Epithelial cell of prostate (primary cell): ENCODE measurements at places on chromosomes 5 and 9.

GRCh38 chr5:158305861-158306260 is 446.9 kb upstream of the CLINT1 start:
- no peak for DNase-seq

GRCh38 chr9:113446323-113446740 is 17.2 kb upstream of the RGS3 start:
- no peak for DNase-seq

- no peak for DNase-seq
Observed at GRCh38 chr9:127931092-127931881, 710 bp upstream of the PIP5KL1 start.

GRCh38 chr9:130598188-130598587 is 18.8 kb downstream of the FUBP3 start:
- DNase-seq = no peak

- DNase-seq = no peak
Observed at GRCh38 chr9:128323791-128324190, 1.2 kb downstream of the COQ4 start.

DNA sequence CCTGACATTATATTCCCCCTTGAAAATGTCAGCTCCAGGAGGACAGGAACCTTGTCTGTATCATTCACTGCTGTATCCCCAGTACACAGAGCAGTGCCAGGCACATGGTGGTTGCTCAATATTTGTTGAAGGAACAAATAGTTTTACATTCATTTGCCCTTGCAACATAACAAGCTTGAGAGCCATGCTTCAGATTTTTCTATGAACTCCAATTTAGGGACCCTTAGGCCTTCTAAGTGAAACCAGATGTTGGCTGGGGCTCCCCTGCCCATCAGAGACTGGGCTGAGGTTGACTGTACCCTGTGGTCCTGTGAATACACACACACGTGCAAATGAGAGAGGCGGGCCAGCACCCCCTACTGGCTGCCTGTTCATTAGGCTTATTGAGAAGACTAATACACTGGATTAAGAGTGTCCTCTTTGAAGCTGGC is 214.9 kb upstream of the WWC1 start:
- DNase-seq = no peak

DNA sequence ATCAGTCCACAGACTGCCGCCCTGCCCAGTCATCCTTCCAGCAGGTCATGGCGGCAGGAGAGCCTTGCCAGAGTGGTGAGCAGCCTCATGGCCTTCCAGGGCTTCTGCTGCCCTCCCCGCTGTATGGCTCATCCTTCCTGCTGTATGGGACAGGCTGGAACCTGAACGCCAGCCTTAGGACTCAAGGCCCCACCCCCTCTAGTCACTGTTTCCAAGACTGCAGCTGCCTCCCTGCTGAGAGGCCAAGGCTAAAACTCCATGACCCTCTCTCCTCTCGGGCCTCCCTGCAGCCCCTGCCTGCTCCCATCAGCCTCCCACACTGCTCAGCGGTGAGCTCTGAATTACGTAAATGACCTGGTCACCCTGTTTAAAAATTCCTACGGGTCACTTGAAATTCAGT is 227.5 kb downstream of the AGTPBP1 start:
- peak; percentile 54 for DNase-seq

DNA sequence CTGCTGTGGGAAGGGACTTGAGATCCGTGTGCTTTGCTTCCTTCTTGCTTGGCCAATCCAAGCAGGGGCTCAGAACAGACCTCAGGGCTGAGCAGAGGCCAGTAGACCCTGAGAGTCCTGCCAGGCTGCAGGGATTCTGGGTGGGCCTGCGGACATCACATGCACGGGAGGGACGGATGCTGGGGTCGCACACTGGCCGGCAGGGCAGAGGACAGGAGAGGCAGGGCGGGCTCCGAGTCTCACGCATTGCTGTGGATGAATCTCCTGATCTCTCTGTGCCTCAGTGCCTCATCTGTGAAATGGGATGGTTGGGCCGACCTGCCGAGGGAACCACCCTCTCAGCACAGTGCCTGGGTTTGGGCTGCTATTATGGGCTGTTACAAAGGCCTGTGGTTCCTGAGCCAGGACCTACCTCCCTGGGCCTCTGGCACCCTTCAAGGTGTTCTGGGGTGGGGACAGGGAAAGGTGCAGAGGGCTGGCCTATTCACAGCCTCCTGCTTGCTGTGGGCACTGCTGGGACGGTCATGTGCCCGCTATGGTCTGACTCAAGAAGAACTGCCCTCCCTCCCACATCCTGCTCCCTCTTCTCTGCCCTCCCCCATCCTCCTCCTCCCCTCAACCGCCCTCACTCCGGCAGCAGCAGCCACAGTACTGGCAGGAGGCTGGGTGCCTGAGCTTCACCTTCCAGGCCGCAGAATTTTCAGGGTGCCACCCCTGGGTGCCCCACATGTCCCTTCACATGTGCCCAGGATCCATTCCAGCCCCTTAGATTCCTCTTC is 43.3 kb downstream of the NCS1 start:
- DNase-seq = no peak

GRCh38 chr5:178454303-178454702 is 135.9 kb downstream of the COL23A1 start:
- no peak for DNase-seq

GRCh38 chr9:76626141-76626540 is 138.1 kb upstream of the PCA3 start:
- DNase-seq = no peak

GRCh38 chr5:17196697-17197096 is 20.7 kb upstream of the BASP1 start:
- no peak for DNase-seq

DNA sequence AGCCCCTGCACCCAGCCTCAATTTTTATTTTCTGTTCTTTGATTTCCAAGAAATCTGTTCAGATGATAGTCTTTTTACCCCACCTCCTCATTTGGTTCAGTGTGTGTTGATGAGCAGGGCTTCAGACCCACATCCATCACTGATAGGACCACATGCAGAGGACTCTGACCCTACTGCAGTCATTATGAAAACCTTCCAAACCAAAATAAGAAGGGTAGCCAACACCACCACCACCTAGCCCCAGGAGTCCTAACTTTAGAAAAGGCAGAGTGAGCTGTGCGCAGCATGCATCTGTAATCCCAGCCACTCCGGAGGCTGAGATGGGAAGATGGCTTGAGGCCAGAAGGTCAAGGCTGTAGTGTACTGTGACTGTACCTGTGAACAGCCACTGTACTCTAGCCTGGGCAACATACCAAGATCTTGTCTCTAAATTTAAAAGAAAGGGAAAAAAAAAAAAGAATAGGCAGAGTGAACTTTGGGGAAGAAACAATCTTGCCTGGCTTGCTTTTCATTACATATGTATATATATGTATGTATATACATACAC is 13.0 kb downstream of the CDKN2AIPNL start:
- no peak for DNase-seq

GRCh38 chr9:136799079-136799853 is 3.1 kb downstream of the CCDC183 start:
- no peak for DNase-seq

GRCh38 chr9:82022121-82022520 is 33.5 kb downstream of the SPATA31D1 start:
- no peak for DNase-seq

DNA sequence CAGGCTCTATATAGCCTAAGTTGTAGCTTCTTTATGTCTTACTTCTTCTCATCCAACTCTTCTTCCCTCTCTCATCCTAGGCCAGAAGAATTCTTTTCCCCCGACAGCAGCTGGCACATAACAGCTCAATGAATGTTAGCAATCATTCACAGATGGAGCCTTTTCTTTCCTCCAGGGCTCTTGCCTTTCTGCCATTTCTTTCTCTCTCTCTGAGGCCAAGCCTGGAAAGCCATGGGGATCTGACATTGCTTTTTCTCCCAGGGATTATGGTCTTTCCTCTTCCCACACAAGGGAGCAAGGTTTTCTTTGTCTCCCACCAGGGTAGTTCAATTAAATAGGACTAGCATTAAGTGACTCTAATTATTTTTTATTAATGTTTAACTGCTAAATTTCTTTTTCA is 20.5 kb downstream of the SMIM15 start:
- DNase-seq = no peak

DNA sequence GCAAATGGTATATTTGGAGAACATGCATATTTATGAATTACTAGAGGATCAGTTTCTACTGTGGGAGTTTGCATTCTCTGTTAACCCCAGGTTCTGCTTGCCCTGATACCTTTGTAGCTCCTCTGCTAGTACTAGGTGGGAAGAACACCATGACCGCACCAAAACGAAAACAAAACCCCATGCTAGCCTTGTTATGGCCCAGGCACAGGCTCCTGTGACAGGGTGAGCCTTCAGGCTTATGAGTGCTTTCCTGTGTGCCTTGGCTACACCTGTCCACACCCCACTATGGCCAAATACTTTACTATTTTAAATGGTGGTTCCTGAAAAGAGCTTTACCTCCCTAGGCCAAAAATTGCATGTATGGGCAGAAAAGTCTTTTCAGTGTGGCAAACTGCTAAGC is 94.8 kb downstream of the PPIC start:
- no peak for DNase-seq

DNA sequence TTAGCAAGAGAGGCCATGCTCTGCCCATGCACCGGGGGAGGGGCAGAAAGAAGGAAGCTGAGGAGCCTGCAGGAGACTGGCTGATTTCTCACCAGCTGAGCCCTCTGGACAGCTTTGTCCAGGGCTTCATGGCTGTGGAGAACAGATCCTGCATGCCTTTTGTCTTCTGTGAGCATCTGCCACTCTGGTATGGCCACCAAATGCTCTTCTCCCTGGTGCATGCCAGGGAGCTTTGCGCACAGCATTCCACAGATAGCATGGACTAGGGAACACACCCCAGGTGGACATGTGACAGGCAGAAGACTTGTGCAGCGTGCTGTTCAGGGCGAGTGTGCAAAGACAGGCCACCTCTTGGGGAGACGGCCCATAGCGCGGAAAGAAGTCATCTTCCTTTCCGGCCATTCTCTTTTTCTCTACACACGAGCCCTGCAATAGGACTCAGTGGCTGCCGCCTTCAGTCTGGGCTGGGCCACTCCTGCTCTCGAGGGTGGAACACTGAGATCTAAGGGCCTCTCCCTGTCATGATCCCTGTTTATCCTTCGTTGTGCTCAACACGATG is 56.7 kb downstream of the GADD45G start:
- DNase-seq = no peak

DNA sequence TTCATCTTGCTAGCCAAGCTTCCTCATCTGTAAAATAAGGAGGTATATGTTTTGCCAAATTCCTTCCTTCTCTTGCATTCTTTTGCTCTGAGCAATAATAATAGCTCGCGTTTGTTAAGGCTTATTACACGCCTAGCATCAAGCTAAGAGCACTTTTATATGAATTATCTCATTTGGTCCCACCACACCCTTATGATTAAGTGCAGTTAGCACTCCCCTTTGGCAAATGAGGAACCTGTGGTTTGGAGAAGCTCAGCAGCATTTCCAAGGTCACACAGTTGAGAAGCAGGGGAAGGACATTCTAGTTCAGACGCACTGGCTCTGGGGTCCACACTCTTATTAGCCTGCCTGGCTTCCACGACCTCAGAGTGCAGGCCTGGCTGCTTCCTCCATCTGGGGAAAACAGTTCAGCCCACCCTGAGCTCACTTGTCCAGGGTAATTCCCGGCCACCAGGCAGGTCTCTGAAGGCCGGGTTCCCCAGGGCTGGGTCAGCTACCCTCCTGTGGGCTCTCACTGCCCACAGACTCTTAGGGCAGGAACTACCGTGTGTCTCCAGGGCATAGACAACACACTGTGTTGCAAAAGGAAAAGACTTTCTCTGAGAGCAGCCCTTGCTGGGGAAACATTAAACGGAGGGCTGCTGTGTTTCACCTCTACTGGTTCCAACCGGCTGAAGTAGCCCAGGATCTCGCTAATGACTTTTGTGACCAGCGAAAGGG is 9.9 kb upstream of the FBP1 start:
- peak; percentile 29 for DNase-seq

- DNase-seq = no peak
Observed at GRCh38 chr5:42542106-42542505, 118.9 kb downstream of the GHR start.

DNA sequence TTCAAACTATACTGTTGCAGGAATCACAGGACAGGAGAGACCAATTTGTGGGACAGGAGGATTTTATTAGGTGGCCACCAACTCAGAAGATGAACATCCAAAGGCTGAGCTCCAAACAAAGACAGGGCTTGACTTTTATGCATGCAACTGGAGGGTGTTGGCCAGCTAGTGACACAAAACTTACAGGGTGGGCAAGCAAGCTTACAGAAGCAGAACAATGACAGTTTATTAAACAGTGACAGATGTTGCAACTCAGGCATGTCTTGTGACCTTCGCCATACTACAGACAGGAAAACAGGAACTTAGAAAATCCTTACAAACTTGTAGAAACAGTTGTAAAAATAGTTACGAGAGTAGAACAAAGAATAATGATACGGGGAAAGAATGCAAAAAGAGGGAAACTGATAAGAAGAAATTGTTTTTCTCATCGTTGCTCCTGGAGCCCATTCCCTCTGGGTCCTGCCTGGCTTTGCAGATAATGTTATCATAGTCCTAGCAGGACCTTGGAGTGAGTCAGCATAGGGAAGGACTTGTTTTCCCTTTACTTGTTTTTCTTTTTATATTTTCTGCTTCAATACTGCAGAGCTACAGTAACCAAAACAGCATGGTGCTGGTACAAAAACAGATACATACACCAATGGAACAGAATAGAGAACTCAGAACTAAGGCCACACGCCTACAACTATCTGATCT is 2083.0 kb upstream of the ACO1 start:
- DNase-seq = no peak

DNA sequence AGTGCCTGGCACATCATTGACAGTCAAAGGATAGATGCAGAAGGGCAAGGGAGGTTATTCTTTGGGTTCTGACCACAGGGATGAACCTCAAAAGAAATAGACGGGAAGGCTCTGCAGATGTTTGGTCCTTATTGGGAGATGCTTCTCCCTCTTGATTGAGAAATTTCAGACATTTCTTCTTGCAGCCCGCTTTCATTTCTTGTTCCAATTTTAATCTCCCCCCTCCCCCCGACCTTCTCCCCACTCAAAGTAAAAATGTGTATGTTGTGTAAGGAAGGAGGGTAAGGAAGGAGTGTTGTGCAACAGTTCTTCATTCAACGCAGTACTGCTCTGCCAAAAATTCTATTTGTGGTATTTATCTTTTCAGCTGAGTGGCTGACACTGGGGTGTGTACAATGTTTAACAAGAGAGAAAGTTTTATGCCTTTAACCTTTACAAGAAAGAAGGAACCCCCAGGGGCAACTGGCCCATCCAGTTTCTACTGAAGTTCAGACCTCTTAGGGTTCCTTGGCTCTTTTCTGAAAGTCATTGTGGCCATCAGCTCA is 46.3 kb upstream of the TNFSF15 start:
- no peak for DNase-seq

DNA sequence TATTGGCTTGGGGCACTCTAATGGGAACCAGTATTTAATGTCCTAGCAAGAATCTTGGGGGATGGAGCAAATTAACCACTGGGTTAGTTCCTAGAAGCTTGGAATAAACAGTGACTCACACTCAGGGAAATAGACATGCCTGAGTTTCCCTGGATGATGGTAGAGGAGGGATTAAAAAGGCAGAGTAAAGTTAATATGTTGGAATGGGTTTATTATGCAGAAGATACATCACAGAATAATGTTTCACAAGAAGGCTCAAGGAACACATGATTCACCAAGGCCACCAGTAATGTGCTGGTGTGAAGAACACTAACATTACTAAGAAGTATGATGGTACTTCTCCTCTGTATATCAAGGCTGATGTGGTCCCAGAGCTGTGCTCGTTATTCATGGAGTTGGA is 752.9 kb upstream of the SEMA6A start:
- no peak for DNase-seq

- DNase-seq = no peak
Observed at GRCh38 chr9:114316605-114317230, 6.2 kb upstream of the ORM1 start.
